ENCODE measurements at places on chromosomes 7 and 10.

- no peak for DNase-seq
These were observed 9.7 kb downstream of the SORCS3 start for GRCh38 chr10:104650635-104651331.

DNA sequence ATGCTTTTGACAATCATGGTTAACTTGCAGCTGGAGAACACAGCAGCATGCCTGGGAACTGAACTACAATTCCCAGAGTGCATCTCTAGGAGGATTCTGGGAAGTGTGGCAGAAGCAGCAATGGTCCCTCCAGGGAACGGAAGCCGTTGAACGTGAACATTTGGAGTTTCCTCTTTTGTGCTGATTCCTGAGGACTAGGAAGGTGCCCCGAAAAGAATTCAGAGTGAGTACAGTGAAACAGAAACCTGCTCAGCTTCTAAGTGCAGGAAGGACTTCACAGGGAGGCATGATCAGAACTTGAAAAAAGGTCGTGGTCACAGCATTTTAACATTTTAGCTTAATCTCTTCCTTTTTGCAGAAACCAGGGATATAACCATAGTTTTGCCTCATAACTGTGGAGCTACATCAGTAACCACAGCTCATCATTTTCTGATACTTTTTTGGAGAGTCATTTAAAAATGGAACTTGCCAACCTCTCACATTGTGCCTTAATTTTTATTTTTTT is at the start of gene NUDT13:
NUDT13 (plus strand) TSS at position 111 of the 505 bp plus-strand sequence. CDS start 3,911 bp downstream, outside the sequence.
- peak; percentile 89 for DNase-seq

DNA sequence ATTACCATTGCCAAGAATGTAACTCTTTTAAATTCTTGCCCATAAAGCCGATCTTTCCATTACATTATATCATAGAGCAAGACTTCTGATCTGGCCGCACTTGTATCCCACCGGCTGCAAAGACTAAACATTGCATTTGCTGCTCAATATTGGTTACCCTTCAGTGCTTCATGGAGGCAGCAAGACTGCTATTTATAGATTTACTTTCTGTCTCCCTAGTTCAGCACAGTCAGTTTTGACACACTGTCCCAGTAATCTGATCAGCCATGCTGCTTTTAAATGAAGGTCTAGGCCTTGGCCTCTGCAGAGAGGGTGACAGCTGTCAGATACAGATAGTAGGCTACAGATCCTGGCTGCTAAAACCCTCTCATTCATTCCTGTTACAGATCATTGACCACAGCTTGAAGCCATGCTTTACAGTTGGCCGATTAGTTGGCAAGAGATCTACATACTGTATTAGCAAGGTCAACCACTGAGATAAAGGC is 562.6 kb upstream of the GALNT17 start:
- DNase-seq: no peak

GRCh38 chr7:151346470-151346769 is 4.8 kb downstream of the NUB1 start:
- no peak for DNase-seq

DNA sequence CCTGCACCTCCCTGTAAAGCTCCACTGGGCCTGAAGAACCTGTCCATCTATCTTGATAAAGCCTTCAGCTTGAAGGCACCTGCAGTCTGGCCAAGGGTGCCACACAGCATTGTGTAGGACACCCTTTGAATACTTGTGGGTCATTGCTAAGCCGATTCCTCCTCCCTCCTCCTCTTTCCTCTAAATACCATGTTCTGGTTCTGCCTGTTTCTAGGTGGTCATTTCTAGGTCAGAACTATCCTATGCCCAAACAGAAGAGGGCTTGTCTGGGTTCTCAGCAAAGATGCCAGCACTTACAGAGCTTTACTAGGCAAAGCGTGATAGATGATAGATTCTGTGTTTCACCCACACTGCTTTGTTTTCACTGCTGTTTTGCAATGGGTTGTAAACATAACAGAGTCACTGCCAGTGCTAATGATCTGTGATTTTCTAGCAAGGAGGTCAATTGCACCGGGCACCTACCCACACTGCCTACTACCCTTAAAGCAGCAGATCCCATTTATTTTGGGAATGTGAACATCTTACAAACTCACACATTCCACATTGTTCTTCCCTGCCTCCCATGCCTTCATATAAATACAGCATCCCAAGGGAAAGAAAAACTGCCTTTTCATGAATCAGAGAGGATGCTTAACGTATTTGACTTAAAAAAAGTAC is 279.1 kb upstream of the PITRM1 start:
- DNase-seq: peak; percentile 54

GRCh38 chr10:51204701-51205100 is 130.4 kb downstream of the PRKG1 start:
- DNase-seq: no peak

GRCh38 chr7:76330261-76330660 is 27.8 kb downstream of the HSPB1 start:
- DNase-seq: no peak

DNA sequence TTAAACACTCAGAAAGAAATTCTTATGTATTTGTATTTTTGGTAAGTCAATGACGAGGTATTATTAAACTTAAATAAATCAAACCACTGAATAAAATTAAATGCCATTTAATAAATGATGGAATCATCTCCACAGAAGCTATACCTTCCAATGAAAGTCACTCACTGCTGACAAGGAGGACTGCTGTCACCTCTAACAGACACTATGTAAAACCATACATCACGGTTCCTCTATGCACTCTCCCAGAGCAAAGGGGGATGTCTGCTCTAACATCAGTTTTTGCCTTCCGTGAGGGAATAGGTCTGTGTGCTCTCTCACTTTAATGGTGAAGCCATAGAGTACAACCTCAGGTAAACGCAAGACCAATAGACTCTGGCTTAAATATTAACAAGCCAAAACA is 99.7 kb upstream of the DDC start:
- DNase-seq: no peak

DNA sequence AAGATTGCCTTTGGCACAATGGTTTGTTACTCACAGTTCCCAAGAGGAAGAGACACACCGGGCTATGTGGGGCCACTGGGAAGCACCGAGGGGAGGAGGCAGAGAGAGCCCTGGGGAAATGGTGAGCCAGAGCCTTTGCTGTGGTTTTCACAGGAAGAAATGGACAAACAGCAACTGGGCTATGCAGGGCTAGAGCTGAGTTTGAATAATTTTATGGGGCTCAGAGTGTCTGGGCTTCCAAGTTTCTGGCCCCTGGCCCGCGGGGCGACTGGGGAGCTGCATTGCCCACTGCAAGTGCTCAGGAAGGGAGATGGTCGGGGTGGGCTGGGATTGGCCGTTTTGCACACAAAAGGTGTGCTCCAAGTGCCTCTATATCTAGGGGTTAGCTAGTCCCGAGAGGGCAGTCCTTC is 92.6 kb downstream of the CHST15 start:
- DNase-seq: no peak

DNA sequence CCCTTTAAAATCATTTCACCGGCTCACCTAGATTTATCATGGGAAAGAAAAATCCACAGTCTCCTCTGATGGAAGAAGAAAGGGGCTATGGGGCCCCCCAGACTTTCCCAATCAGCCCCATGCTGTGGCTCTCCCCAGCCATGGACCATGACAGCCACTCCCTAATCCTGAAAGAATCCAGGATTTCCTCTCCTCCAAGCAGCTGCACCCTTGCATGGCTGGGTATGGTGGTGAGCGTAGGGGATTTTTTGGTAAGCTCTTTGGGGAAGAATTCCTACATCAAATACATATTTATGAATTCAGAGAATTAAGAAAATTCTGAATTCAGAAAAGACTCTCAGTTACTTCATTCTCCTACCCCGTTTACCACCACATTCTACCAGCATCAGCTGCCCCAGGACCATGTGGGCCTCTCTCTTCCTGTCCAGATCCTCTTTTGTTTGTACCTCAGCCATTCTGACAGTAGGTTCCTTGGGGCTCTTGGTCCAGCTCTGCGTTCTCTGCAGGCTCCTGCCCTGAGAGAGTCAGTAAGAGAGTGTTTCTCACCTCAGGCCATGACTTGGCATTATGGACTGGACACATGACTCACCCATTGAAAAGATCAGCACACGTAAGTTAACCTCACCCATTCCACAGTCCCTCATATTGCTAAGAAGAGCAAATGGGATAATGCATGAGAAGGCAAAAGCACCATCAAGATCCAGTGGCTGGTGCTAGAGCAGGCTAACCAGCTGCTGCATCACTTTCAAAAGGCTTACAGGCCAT is 337.8 kb downstream of the ELMO1 start:
- no peak for DNase-seq

GRCh38 chr7:149253665-149254064 is 8.3 kb upstream of the ZNF783 start:
- DNase-seq: no peak

GRCh38 chr7:46753662-46754061 is 828.2 kb downstream of the TNS3 start:
- DNase-seq: no peak

GRCh38 chr7:137574812-137575211 is 231.3 kb upstream of the PTN start:
- no peak for DNase-seq

DNA sequence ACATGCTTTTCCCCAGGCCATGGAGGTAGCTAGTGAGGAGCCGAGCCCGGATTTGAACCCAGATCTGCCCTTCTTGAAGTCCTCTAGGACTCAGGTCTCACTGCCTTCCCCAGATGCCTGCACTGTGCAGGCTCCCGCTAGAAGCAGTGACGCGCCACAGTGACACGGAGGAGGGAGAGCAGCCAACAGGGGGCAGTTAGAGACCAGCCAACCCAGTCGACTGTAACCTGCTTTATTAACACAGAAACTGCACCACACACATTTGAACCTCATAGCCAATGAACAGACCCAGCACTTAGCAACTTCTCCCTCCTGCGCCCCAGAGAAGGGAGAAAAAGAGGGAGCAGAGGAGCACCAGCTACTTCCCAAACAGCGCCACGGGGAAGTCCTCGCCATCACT is 27.4 kb downstream of the PILRA start:
- peak; percentile 88 for DNase-seq

DNA sequence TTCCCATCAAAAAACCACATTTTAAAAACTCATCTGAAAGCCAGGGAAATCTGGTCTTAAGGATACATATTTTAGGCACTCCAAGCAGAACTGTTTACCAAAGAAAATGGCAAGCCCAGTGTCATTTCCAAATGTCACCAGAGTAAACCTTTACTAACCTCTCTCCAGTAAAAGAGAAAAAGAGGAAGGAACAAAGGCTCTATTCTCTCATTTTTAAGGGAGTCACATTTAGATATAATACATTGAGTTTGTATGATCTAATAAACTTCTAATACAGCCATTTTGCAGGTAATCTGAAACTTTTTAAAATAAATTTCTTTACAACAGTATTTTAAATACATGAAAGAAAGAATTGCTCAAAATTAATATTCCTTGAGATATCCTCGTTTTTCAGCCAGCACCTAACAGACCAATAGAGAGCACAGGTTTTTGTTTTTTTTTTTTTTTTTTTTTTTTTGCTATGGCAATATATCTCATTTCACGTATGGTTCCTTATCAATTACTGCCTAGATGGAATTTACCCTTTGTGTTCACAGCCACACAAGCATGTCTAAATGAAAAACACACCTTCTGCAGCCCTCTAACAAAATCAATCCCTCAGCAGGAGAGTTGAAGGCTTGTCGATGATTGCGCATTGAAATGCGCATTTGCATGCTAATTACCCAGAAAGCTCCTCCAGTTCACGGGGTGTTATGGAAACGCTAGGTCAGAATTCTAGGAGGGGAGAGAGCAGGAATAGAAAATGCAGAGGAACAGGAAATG is 39.8 kb upstream of the MSRB2 start:
- DNase-seq: no peak

- DNase-seq: no peak
These were observed 6.4 kb upstream of the ORAI2 start for GRCh38 chr7:102427019-102427405.

DNA sequence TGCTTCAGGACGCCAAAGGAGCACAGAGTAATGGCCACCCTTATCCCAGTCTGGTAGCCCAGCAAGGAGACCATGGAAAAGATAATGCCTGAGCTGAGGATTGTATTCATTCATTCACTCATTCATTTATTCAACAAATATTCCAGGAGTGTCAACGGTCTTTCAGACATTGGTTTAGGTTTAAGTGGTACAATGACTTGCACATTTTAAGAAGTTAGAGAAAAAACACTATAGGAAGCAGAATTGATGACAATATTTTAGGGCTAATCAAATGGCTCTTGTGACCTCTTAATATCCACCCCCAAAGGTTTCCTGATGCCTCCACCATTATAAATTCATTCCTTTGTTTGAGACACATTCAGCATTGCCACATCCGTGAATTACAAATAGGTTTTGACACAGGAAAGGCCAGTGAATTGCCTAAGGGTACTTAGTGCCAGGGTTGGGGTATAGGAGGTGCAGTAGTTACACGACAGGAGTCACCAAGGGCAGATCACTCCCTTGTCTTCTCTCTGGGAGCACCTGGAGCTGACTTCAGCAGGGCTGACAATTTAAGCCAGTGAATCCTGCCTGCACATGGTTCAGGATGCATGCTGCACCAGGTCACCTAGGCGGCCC is 269.5 kb downstream of the CREB5 start:
- no peak for DNase-seq

DNA sequence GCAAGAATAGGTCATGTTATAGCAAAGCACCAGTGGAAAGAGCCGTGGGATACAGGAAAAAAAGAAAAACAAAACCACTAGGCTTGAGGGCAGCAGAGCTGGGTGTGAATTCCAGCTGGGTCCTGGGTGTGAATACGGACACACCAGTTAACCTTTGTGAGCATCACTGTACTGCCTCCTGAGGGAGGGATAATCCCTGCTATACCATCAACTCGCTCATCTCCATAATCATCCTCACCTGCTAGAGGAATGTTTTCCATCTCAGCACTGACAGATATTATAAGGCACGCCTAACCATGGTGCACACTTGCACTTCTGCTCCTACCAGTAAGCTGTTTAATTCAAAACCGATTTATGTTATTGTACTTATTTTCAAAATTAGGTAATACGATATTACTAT is 62.2 kb downstream of the GSAP start:
- DNase-seq: peak; percentile 52

DNA sequence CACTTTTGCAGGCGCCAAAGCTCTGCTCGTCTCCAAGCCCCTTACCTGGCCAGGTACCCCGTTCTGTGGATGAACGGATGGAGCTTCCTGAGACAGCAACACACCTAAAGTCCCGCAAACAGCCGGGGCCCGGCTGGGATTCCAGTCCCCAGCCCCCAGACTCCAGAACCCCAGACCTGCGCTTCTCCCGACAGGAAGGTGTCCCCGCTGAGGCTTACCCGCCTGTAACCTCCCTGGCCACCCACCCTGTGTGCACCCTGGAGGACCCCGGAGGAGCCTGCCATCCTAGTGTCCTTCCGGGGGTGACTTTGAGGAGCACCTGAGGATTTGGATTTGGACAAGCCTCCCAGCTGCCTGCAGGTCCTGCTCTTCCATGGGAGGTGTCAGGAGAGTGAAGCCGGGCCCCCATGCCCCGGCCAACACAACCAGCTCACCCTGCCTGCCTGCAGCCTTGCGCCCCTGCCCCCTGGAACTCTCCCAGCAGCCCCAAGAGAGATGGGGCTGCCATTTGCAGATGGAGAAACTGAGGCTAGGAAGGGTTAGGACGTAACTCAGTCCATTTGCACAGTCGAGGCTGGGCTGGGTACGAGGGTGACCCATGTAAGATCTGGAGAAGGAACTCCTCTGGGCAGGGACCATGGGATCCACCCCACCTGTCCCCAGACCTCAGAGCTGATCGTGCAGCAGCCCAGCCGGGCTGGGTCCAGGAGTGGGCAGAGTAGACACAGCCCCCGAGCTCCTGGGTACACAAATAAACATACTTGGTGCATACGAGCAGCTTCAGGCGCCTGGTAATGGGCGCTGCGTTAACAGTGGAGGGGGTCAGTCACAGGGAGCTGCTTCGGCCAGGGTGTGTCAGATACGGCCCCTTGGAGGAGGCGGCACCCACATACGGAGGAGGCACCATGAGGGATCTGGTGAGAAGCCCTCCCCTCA is 31.9 kb downstream of the UNCX start:
- no peak for DNase-seq

GRCh38 chr10:75250934-75251333 is 15.2 kb upstream of the COMTD1 start:
- DNase-seq: no peak
